ENCODE measurements at places on chromosomes 5 and 9.

DNA sequence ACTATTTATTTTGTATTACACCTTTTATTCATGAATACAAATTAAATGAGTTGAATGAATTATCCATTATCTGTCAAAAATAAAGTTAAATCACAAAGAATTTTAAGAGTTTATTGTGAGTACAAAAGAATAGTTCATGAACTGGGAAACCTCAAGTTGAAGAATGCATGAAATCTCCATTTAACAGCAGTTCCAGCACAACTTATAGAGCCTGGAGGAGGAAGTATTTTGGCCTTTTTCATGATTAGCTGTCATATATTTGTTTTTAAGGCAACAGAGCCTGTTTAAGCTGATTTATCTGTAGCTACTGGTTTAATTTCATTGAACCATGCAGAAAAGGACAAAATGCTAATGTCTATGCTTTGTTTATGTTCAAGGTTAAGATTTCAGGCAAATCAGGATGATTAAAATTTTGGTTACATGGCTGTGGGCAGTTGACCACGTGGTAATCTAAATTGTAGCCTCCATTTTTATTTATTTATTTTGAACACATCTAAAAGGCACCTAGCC lies 12.2 kb downstream of the SPINK1 start:
- DNase-seq = no peak

GRCh38 chr5:139634028-139634325 lies 14.2 kb upstream of the CXXC5 start:
- no peak for DNase-seq

DNA sequence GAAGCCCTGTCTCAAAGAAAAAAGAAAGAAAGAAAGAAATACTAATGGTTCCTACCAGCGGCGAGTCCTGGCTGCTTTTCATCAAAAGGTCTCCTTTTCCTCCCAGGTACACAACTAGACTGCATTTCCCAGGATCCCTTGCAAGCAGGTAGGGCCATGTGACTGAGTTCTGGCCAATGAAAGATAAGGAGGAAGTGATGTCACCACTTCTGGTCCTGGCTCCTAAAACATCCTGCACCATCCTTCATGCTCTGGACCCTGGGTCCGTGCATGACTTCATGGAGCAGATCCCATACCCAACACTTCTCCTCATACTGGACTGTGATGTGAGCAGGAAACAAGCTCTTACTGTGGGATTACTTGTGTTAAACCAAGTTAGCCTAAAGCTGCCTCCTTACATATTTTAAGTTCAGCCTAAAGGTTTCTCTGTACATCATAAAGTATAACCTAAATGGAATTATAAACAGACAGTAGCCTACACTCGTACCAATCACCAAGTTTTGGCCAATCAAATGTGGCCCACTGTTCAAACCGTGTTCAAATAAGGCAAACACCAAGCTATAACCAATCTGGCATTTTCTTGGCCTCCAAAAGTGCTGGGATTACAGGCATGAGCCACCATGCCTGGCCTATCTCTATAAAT lies 30.2 kb upstream of the FUBP3 start:
- DNase-seq = peak; percentile 57

- DNase-seq = no peak
Measured at GRCh38 chr5:32127711-32128110, 46.4 kb downstream of the GOLPH3 start.

GRCh38 chr5:154135125-154135817 lies 55.3 kb upstream of the GALNT10 start:
- DNase-seq = no peak

DNA sequence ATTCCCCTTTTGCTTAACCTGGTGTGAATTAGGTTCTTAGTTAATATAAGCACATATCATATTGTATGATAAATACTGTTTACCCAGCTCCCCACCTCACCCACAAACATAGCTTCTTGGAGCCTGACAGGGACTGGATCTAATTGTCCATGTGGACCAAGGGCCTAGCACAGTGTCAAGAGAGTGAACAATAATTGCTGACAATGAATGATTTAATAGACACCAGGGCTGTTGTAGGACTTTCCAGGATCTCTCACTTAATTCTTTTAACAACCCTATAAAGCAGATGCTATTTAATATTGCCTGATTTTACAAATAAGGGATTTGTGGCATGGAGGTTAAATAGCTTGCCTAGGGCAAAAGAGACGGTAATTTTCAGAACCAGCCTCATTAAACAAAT lies 24.8 kb downstream of the AK3 start:
- no peak for DNase-seq

DNA sequence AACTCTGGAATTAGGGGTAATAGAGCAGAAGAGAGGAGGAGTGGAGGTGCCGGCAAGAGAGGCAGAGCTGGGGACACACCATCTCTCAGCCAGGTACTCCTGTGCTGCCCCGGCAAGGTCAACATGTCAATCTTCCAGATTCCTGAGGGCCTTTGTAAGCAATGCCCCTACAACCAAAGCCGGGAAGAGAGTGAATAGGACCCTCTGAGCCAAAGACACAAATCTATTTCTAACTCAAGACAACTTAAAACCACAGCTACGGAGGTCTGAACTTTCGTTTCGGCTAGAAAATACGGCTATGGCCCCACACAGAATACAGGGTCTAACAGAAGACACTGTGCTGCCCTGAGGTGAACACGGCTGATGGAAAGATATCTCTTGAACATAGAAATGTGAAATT lies 66.6 kb downstream of the SERINC5 start:
- DNase-seq = no peak

GRCh38 chr9:92534204-92534603 lies 1.6 kb downstream of the ECM2 start:
- no peak for DNase-seq

GRCh38 chr9:111178331-111179055 lies 140.2 kb upstream of the LPAR1 start:
- no peak for DNase-seq

DNA sequence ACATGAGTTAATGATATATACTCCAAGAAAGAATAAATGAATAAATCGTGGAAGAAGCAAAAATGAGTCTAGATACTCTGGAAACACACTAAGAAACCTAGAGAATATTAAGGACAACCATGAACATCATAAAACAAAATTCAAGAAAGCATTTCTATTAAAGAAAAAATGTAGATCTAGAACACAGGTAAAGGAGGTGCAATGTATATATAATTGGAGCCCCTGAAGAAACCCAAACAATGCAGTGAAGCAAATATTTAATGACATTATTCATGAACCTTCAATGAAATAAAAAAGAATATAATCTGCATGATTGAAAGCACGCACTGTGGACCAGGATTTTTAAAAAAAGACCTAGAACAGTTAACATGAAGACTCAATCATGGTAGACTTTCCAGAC lies 150.1 kb downstream of the ATPSCKMT start:
- no peak for DNase-seq

DNA sequence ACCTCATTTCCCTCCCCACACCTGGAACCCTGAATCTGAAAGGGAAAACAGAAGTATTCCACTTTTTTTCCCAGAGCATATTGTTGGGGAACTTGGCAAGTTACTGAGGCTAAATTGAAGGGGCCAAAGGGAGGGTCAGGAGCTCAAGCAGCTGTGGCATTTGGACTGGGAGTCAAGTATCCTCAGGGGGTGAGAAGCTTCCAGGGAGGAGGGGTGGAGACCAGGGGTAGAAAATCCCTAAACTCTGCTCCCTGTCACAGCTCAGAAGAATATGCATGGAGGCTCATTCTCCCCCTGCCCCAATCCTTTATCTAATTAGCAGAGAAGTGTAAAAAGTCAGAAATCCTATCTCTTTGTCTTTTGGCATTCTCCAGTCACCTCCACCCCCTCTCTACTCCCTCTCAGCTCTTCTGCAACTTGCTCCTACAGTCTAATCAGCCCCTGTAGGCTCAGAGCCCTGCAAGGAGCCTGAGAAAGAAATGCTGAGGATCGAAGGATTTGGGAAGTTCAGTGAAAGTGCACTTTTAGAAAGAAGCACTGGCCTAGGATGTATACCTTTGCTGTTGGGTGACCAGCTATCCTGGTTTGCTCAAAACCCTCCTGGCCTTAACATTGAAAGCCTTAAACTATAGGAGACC lies 5.7 kb upstream of the WNT8A start:
- DNase-seq = no peak

- no peak for DNase-seq
Measured at GRCh38 chr5:149403923-149404745, 25.0 kb upstream of the IL17B start.

- DNase-seq = no peak
Measured at GRCh38 chr5:132417461-132417860, 48.0 kb downstream of the SLC22A5 start.

- DNase-seq = no peak
Measured at GRCh38 chr9:129801504-129801903, 1.5 kb upstream of the TOR1B start.

DNA sequence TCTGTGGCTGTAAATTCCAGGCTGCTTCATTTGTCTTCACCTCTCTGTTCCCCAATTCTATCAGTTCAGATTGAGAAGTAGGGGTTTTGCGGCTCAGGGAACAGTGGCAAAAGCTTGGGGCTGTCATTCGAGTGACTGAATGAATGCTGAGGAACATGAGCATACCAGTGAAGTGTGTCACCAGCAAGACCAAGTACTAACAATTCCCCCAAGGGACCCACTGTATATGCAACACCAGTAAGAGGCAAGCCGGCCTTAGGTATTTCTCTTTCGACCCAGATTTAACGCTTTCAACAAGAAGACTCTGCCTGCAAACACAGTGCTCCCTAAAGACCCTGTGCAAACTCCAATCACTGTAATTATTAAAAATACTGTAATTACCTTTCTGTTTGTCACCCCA lies 25.8 kb downstream of the KLHL3 start:
- DNase-seq = no peak

GRCh38 chr5:168879929-168880328 lies 300.8 kb upstream of the PANK3 start:
- DNase-seq = no peak

- DNase-seq = no peak
Measured at GRCh38 chr5:109418712-109419352, 9.1 kb upstream of the PJA2 start.

GRCh38 chr9:738209-738915 lies 103.1 kb upstream of the DMRT1 start:
- DNase-seq = no peak

DNA sequence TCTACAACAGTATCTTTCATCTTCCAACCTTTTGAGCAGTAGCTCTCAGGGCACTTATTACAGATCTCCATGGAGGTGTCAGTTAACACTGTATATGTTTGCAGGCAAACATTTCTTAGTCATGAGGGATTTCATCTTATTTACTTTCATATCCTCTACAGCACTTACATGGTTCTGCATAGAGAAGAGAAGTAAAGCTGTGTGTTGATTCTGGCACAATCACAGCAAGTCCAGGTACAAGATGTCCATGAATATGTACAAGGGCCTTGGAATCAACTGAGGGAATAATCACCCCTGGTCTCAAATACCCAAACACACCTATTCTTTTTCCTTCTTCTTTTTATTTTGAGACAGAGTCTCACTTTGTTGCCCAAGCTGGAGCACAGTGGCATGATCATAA lies 142.0 kb upstream of the TRPM3 start:
- DNase-seq = no peak

DNA sequence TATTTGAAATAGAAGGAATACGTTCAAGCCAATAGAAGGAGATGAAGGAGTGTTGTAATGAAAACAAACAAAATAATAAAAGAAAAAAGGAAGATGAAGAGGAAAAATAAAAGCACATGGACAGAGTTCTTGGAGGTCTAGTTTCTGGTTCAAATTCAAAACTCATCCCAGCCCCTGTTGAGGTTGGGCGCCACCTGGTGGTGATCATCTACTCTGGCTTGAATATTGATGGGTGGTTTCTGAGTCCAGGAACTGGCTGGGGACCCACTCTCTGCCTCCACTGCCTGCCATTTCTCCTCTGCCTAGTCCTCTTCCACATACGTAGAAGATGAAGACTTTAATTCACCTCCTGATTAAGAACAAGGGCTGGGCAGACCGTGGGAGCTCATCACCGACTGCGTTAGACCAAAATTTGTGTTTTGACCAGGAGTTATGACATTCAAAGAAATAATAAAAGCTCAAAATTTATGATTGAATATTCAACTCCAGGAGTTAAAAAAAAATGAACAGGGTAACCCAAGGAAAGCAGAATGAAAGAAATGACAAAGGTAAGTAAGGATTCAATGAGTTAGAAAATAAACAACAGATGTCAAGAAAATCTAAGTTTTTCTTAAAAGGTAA lies 99.0 kb upstream of the SLC1A3 start:
- DNase-seq = peak; percentile 35

GRCh38 chr9:2497666-2498400 lies 123.8 kb upstream of the VLDLR start:
- DNase-seq = no peak

DNA sequence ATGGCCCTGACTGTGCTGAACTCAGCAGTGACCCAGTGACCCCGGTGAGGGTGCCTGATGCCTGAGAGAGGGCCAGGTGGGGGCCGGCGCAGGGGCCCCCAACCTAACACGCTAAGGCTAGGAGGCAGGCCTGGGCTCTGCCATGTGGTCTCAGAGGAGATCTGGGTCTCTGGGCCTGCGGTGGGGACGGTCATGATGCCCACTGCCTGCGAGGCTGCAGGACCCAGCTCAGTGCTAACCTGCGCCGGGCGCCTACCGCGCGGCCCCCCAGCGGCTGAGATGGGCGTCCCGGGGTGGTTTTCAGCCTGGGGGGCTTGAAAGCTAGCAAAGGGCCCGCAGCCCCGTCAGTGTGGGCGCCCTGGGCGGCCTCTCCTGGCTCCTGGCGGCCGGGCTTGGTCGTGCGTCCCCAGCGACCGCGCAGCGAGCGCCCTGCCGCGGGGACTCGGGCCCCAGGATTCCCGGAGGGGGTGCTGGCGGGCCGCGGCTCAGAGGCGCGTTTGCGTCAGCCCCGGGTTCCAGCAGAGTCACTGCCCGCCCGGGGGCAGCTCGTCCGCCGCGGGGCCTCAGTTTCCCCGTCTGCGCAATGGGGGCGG lies 2.5 kb downstream of the EGFL7 start:
- no peak for DNase-seq

GRCh38 chr9:13971966-13972655 lies 341.8 kb downstream of the NFIB start:
- no peak for DNase-seq

GRCh38 chr9:438066-438465 lies 223.4 kb downstream of the DOCK8 start:
- no peak for DNase-seq
